DMS53 (cell line): ENCODE measurements at places on chromosomes 13 and 19.
A peak's percentile ranks its signal among the peaks of the same experiment; 100 is the strongest.

GRCh38 chr13:49436890-49437289 is 7.0 kb downstream of the CAB39L start:
- peak; percentile 22 for DNase-seq

DNA sequence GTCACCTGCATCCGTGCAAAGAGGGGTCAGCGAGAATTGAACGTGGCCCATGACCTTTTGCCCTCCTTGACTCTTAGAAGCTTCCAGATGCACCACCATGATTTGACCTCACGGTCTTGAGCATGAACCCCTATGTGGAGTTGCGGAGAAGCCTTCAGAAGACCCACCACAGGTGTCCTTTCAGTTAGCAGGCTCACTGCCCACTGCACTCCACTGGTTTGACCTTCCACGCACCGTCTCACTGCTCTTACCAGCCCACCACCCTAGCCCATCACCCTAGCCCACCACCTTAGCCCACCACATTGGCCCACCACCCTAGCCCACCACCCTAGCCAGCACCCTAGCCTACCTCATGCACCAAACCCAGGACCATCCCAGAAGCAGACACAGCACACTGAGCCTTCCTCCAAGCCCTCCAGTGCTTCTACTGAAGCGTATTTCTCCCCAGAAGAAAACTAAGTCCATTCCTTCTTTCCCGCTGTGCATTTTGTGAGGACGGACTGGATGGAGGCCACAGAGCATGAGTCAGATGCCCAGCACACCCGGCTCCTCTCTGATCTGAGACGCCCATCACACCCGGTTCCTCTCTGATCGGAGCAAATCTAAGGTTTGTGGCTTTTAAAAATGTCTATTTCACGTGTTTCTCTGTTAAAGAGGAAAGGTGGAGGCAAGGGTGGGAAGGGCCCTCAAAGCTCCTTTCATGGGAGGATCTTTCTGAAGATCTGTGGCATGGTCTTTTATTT is 45.8 kb downstream of the SOX1 start:
- DNase-seq, result no peak

DNA sequence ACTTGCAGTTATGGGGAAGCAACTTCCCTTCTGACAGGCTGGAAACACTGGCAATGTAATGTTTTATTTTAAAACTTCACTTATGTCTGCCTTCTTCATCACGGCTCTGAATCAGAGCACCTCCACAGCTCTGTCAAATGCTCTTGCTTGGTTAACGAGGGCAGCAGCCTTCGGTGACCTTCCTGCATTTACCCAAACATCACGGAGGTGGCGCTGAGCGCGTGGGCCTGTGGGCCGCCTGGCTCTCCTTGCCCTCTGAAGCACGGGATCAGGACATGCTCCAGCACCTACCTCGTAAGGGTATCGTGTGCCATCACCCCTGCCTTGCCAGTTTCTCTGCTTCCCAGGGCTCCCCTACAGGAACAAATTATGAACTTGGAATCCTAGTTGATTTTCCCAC is 310.0 kb downstream of the TEX29 start:
- DNase-seq, result no peak

DNA sequence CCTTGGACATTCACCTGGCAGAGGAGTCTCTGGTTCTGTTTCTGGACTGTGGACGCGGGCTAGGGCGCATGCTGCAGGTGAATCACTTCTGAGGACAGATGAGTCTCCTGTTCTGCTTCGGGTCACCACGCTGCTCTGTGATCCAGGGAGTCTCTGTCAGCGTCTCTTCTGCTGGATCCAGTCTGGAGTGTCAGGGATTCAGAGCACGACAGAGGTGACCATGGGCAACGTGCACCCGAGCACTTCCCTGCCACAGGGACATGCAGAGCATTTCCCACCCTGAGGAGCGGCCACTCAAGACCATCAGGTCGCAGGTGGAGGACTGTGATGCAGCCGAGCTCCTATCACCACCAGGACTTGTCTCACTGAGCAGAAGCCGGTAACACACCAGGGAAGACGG is 24.4 kb upstream of the LILRA2 start:
- no peak for DNase-seq

DNA sequence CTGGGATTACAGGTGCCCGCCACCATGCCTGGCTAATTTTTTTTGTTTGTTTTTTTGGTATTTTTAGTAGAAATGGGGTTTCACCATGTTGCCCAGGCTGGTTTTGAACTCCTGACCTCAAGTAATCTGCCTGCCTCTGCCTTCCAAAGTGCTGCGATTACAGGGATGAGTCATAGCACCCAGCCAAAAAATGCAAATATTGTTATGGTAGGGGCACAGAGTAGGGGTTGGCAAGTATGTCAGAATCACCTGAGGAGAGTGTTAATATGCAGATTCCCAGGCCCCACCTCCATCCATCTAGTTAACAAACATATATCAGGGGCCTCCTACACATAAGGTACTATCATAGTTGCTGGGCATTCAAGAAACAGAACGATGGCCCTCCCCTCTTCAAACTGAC is 44.7 kb downstream of the VAV1 start:
- no peak for DNase-seq

DNA sequence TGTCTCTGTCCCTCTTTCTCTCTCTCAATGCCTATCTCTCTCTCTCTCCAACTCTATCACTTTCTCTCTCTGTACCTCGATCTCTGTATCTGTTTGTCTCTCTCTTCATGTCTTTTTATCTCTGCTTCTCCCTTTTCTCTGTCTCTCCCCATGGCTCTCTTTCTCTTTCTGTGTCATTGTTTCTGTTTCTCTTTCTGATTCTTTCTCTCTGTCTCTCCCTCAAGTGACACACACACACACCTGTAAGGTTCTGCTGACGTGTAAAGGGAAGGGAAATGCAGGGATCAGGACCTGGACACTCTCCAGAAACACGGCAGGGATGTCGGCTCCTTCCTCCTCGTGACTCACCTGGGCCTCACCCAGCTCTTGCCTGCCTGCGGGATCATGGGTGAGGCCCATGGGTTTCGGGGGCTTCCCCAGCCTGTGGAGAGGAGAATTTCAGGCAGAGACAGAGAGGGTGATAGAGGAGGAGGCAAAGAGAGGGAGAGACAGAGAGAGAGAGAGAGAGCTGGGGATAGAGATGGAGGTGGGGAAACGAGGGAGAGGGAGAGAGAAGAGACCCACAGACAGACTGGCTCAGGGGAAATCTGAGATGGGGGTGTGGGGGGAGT is 5.4 kb upstream of the PLAUR start:
- DNase-seq, result peak; percentile 91

DNA sequence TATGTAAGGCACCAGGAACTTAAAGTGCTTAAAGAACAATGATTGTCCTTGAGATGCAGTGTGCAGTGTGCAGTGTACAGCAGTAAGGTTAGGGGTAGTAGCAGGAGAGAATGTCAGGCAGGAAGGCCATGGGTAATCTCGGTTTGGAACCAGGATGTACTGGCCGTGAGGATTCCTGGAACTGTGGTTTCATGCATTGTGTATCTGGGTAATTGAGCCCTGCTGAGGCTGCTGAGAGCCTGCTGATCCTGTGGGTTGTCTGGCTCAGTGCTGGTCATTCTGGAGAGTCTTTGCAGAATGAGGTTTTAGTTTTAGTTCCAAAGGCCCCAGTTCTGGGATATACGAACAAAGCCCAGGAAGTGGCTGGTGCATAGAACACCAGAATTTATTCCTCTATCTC is 71.0 kb downstream of the ZNF568 start:
- DNase-seq, result peak; percentile 81

GRCh38 chr13:33445476-33445875 is 159.9 kb upstream of the STARD13 start:
- no peak for DNase-seq

DNA sequence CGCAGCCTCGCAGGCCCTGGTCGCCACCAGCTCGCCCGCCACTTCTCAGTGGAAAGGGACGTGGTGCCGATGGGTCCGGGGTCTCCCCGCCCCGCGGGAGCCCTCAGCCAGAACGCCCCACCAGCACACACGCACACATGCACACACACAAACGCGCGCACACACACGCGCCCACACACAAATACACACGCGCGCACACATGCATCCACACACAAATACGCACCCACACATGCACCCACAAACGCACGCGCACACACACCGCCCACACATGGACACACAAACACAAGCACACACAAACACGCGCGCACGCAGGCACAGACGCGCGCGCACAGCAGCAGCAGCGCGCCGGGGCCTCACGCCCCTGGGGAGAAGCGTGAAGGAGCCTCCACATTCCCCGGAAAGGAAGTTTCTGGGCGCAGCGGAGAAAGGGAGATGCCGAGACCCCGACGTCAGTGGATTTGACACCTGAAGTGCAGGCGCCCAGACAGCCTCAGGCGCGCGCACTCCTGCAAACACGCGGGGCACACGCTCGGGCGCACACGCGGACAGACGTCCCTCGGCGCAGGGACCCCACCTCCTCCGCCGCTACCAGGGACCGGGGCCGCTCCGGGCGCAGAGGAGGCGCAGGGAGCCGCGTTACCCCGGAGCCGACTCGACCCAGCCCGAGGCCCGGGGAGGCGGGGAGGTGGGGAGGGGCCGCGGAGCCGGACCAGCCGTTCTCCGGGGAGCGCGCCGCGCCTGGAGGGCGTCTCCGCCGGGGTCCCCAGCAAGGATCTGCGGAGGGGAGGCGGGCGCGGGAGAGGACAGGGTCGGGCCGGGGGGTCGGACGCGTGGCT is 622 bp downstream of the RASA3 start:
- peak; percentile 32 for DNase-seq

- peak; percentile 85 for DNase-seq
Observed at GRCh38 chr19:18519962-18520847, 1.7 kb downstream of the ELL start.

DNA sequence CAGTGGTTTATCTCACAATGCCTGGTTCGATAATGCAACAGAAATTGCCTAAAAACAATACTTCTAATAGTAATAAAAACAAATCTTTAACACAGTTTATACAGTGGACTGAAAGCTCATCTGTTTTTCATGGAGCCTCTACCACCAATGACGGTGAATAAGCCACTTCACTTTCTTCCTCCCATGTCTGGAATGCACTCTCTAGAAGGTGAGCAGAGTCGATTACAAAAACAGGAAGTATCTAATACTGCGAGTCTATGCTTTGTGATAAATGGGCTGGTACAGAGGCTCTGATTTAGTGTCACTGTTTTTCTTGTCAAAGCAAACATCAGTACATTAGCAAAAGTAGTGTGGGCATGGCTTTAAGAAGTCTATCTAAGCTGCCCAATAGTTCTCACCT is 1348.6 kb upstream of the SLC10A2 start:
- peak; percentile 54 for DNase-seq

- no peak for DNase-seq
Observed at GRCh38 chr19:58364146-58364545, 1.6 kb upstream of the ZNF497 start.

DNA sequence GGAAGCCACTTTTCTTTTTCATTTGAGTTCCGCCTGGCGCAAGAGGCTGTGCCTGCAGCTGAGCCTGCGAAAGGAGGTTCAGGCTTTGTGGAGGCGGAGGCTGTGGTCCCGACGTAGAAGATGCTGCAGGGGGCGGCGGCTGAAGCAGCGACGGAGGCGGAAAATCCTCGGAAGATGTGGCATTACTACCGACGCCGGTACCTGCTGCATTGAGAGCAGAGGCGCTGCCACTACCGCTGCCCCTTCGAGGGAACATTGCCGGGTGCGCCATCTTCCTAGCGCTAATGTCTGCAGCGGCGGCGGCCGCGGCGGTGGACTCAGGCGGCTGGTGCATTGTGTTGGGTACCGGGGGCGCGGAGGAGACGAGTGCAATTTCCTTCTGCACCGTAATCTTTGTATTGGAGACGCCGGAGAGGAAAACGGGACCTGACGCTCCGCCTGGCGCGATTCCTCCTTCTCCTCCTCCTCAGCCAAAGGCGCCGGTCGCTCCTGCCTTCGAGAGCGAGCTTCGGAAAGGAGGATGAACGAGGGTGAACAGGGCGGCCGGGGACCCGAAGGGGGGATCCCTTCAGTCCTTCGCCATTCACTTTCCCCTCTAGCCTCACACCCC is at the start of gene TSC22D1:
Gene TSC22D1 (minus strand): TSS at position 590 of the 610 bp plus-strand sequence. CDS start 256 bp downstream, at position 334.
- peak; percentile 64 for DNase-seq

GRCh38 chr13:30453727-30454126 is 12.0 kb downstream of the HMGB1 start:
- DNase-seq, result peak; percentile 34

DNA sequence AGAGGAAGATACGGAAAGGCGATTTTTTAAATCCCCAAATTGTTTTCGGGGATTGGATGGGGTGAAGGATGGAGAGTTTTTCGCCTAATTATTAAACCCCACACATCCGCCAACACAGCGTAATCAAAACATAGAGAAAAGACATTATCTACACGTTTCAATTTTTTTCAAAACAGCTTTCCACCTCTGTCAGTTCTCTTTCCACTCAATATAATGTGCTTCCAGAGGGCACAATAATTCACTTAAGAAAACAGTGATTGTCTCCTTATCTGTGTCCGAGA is 435 bp upstream of the OBI1 start:
- no peak for DNase-seq

DNA sequence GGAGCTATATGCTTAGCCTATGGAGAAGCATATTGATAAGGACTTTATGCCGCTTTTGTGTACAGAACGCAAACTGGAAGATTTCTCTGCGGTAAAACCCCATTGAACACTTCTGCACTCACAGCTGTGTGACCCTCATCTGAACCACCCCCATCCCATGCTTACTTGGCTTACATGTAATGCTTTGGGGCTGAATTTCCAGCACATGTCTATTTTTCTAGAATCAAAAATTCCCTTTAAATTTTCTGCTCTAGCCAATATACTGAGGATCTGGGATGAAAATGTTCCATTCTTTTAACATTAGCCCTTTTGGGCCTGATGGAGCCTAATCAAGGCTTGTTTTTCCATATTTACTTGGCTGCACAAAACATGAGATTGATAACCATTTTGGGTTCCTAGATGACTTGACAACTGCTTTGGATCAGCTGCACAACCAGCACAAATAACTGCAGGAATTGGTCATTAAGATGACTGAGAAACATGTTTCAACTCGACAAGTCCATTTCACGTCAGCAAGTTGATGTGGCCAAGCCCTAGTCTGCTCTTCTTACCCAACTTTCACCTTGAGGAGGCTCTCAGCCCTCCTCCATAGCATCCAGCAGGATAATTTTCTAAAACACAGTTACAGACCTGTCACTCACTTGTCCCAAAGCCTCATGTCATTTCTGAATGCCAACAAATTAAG is 52.4 kb downstream of the TNFSF11 start:
- DNase-seq, result no peak

DNA sequence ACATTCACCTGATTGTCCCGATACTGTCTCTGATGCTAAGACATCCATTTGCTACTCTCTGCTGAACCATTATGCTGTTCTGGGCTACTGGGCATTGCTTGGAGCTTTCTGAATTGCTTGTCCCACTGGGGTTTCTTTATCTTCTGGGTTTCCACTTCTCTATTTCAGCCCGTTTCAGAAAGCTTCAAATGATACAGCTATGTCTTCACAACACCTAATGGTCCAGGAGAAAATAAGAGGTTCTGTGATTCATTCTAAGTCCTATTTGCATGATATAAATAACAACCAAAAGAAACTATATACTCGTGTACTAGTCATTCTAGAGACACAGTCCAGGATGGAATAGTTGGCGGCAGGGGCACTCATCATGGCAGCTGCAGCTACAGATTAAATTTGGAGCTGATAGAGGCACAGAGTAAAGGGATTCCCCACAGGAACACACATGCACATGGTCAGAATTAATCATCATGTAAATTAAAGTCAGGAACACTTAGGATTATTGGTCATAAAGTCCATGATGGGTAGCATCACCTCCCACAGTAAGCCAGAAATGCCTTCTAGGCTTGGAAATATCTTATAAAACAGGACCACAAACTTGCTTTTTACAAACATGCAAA is 33.3 kb upstream of the SCEL start:
- DNase-seq, result no peak
